ENCODE measurements at places on chromosomes 11 and 22.

DNA sequence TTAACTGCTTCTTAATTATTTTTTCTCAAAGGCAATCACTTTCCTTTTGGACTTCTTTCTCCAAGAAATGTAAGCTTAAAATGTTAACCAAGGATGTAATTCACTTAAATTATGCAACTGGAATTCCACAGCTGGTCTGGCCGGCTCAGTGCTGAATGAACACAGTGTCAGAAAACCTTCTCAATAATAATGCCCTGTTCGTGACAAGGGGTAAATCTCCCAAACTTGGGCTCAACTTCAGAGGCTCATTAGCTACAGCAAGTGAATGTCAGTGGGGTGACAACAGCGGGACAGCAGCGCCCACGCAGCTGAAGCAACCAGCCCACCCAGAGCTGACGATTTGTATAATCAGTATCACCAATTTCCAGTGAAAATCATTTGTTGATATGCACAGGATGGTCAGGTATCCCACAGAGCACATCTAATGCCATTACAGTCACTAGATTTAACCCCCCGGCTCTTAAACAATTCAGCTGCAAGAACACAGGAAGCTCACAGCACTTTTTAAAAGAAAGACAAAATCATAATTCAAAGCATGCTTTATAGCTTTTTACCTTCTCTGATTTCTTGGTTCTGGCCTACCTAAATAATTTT is 704.8 kb downstream of the DLG2 start:
- no peak for DNase-seq

- DNase-seq, result no peak
Observed at GRCh38 chr11:23789938-23790371, 706.9 kb upstream of the LUZP2 start.

DNA sequence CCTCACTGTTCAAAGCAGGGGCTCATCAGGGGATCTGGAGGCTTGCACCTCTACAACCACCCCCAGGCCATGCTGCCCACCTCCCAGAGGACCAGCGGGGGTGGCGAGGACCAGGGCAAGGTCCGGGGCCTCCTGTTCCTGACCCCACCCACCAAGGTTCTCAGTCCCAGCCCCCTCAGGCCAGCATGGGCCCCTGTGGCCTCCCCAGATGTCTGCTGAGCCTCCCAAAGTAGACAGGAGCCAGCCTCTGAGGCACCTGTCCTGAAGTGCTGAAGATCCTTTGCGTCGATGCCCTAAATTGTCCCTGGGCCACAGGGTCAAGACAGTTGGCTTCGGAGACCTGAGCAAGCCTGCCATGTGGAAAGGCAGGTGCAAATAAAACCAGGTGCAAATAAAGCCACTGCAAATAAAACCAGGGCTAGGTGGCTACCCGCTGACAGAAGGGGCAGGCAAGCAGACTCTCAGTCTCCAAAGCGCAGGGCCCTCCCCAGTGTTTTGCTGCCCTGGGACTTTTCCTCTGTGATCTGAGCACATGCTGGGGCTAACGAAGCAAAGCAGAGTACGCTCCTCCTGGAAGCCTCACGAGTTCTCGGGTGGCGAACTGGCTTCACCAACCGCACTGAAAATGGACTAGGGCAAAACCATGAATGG is 22.4 kb upstream of the ARFGAP3 start:
- DNase-seq, result no peak

GRCh38 chr22:43129426-43130425 is 13.5 kb downstream of the MCAT start:
- no peak for DNase-seq
